ENCODE measurements at places on chromosomes 11 and 22.

DNA sequence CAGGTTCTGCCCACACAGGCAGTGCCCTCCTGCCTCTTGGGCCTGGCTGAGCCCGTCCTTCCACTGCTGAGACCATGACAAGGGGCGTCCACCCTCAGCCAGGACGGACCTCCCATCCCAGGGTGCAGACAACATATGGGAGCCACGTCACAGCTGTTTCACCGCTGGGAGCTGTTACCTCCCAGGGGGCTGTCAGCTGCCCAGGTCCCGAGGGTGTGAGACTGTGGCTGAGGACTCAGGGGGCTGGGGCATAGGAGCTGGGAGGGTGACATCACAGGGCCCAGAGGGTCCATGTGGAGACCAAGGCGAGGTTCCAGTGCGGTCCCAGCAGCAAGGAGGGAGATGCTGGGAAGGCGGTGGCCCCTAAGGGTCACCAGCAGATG, 17.9 kb upstream of the CTSD start:
- no peak for DNase-seq

DNA sequence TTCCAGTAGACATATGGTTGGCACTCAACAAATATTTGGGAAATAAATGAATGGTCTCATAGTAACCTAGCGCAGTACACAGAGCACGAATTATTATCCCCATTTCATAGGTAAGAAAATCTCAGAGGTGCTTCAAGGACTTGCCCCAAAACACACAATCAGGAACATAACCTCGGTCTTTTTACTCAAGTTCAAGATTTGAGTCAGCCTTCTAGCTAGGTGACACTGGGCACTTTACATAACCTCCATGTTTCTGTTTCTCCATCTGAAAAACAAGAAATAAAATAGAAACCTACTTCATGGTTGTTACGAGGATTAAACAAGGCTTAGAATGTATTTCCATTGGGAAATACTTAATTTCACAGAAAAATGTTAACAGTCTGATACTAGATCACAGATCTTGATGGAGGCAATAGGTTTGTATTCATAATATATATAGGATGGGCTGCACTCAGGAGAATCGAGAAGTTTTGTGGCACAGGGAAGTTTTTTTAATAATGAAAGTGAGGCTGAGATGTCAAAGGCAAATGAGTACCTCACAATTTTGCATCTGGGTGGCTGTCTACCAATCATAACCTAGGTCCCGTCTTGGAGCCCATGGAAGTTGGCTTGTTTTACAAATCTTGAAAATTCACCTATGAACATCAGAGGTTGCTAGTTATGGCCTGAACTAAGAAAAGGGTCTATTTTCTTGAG, 147.4 kb upstream of the ZC3H12C start:
- DNase-seq, result no peak

DNA sequence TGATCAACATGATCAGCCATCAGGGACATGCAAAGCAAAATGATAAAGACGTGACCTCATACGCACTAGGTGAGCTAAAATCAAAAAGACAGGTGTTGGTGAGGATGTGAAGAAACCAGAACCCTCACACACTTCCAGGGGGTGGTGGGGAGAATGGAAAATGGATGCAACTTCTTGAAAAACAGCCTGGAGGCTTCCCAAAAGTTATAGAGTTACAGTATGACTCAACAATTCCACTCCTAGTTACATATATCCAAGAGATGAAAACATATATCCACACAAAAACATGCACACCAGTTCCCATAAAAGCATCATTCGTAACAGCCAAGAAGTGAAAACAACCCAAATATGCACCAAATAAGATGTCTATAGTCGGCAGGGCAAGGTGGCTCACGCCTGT, 42.1 kb upstream of the APLNR start:
- no peak for DNase-seq

- no peak for DNase-seq
Observed at GRCh38 chr22:26642465-26643417, 14.6 kb upstream of the MIAT start.

GRCh38 chr11:86676533-86677154, 4.2 kb upstream of the ME3 start:
- no peak for DNase-seq

GRCh38 chr22:49087198-49087597, 740.5 kb downstream of the BRD1 start:
- DNase-seq, result no peak

DNA sequence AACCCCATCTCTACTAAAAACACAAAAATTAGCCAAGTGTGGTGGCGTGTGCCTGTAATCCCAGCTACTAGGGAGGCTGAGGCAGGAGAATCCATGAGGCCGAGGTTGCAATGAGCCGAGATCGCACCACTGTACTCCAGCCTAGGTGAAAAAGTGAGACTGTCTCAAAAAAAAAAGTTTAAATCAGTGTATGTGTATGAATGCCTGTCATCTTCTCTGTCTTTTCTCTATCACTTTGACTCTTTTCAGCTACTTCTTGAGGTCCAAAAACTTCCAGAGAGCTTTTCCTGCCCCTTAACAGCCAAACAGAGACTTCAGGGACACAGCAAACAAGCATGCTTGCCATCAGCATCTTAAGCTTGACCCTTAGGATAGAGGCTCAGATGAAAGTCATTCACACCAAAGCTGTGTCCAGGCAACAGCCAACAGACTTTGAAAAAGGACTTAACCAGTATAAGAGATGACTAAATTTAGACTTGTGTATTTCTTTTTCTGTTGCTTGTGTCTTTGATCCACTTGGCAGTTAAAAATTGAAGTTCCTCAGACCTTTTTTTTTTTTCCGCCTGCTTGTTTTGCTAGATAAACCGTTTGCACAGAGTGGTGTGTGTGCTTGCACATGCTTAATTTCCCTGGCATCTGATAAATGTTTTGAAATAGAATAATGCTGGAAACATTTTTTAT, 151.9 kb downstream of the DBX1 start:
- DNase-seq, result no peak

- no peak for DNase-seq
Observed at GRCh38 chr11:96875712-96876111, 485.9 kb downstream of the JRKL start.

DNA sequence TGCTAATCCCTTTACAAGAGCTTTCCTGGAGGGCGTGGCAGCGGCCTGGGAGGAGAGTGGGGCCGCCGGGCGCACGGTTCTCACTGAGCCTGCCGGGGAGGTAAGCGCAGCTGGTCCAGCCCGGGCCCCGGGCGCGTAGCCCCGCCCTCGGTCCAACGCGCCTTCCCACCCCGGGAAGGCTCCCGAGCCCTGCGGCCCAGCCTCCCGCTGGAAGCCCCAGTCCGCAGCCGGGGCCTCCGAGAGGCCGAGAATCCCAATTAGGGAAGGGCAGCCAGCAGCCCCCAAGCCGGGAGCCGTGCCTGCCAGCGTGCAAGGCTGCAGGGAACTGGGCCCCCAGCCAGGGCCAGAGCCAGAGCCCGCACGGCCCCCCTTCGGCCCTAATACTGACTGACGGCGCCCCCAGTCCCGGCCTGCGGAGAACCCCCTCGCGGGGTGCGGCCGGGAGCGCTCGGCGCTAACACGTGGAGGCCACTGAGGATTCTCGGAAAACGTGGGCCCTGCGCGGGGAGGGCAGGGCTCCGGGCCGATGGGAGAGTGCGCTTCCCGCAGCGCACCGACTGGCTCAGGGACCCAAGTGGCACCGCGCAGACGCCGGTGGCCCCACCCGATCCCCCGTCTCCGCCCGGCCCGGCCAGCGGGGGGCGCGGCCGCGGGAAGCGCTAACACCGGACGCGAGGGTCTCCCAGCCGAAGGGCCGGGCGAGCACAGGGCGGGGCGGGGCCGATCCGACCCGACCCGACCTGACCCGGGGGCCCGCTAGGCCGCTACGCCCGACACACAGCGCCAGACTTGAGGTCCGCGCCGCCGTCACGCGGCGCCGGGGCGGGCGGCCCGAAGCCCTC, 5.7 kb downstream of the ZFTA start:
- DNase-seq, result no peak

DNA sequence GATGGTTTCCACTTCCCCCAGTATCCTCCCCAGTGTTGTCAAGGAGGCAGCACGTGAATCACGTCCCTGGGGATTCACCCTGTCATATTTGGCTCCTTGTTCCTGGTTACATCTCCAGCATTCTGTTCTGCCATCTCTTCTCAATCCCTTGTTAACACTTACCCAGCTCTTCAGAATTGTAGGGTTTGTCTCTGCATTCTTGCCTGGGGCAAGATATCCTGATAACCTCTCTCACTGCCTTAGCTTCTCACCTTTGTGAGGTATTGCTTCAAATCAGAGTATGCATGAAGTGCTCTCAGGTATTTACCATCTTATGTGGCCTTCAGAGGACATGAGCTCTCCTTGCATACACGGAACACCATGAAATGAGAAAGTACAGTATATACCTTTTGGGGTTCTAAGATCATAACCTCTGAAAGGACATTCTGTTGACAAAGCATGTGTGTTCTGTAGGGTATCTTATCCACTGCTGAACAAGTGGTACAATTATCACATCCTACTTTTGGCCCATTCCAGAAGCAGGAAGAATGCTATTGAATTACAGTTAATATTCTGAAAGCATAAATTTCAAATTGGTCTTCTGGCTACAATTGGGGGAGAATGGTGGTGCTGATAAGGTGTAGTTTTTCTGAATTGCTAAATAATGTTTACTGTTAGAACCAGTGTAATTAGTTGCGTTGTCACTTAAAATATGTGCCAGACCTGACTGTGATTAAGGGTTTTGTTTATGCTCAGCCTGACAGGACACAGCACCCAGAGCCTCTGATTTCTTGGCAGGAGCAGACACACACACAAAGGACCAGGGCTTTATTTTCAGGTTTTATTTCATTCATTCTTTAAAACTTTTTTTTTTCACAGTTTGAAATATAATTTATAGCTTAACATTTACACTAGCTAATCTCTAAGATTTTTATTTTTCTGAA, 32.7 kb downstream of the VSTM5 start:
- DNase-seq, result no peak

DNA sequence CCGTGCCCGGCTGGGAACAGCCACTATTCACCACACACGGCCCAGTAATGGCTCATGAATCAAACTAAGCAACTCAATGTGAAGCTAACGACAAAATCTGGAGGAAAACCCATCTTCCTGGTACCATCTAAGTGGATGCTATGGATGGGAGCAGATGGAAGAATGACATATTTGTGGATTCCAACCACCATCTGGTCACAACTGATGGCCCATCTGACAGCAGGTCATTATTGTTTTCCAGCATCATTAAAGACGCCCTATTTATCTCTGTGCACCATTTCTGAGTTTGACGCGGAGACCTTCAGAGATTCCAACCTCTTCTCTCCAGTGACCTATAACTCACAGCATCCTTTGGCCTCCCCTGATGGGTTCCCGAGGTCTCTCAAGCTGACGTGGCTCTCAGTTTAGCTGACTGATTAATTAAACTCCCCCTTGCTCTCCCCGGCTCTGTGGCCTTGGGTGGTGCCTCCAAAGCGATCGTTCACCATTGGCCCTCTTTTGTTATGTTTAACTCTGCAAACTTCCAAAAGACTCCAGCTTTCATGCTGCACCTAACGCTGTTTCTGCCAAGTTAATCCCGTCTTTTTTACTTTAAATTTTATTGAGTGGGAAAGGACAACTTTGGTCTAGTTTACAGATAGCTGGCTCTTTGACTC, 1514.4 kb downstream of the BRD1 start:
- DNase-seq, result no peak

GRCh38 chr11:102763440-102763839, 17.0 kb downstream of the MMP10 start:
- DNase-seq, result no peak

DNA sequence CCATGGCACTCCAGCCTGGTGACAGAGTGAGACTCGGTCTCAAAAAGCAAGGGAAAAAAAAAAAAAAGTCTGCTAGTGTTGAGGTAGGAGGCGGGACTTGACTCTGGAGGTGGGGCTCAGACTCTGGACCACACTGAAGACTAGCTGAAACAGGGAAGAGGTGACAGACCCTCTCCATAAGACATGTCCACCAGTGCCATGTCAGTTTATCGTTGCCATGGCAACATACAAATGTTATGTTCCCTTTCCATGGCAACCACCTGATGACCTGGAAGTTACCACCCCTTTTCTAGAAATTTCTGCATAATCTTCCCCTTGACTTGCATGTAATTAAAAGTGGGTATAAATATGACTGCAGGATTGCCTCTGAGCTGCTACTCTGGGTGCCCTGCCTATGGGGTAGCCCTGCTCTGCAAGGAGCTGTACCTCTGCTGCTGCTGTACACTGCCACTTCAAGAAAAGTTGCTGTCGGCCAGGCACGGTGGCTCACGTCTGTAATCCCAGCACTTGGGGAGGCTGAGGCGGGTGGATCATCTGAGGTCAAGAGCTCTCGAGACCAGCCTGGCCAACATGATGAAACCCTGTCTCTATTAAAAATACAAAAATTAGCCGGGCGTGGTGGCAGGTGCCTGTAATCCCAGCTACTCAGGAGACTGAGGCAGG, 55.1 kb downstream of the KIAA1671 start:
- DNase-seq, result no peak

DNA sequence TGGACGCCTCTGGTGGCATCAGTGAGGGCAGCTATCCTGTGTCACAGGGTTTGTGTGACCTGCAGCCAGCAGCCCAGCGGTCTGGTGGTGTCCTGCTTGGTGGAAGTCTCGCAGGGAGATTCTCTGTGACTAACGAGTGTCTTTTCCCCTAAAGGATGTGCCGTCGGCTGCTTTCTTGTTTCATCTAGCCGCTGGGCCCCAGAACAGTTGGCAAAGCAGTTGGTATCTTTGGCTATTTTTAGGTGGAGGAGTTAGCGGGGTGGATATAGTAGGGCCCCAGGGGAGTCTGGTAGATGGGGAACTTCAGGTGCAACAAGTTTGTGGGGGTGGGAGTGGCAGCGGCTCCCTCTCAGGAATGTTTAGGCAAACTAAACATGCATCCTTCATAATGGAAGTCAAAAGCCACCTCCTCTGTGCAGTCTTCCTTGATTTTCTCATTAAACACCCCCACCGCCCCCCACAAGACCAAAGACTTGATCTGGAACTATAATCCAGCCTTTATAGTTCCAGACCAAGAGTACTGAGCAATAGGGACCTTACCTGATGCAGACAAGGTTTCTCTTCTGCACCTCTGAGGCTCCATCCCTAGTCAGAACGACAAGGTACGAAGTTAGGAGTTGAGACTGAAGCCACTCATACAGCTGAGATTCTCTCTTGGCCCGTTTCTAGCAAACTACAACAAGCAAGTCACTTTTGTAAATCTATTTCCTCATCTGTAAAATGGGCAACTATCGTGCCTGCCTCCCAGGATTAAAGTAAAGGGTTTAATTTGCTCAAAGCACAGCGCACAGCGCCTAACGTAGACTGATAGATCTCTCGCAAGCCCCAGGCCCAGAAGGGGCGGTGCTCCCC, 1.1 kb upstream of the PELI3 start:
- no peak for DNase-seq

Data from NCI-H1048 (cell line).